ENCODE measurements at places on chromosomes 3 and 15.

DNA sequence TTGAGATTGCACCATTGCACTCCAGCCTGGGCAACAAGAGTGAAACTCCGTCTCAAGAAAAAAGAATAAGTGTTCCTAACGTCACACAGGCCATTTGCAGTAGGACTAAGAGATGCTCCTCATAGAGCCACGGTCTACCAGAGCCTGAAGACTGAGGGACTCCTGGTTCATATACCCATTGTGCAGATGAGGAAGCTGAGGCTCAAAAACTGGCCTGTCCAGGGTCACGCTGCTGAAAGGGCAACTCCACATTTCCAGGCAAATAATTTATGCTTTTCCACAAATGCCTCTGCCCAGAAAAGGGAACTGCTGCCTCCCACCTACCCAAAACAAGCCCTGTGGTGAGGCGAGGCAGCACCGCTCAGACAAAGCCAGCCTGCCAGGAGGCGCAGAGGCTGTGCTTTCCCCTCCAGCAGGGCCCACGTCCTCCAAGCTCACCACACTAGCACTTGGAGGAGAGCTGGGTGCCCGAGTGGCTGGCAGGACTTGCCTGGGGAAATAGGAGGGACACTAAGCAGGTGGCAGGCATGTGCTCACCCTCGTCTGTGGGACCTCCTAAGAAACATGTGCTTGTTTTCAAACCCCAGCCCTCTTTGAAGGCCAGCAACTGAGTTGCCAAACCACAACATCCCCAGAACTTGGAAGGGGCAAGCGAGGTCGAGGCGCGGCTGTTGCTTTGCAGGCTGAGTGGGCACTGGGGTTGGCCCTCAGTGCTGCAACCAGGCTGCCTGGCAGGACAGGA is 195.6 kb downstream of the XXYLT1 start:
- DNase-seq = no peak

GRCh38 chr3:133821767-133822638 is 16.4 kb downstream of the SRPRB start:
- no peak for DNase-seq

GRCh38 chr3:178446059-178446458 is 90.2 kb upstream of the KCNMB2 start:
- DNase-seq = no peak

- no peak for DNase-seq
These were observed 30.7 kb downstream of the CHD2 start for GRCh38 chr15:92930776-92931175.

GRCh38 chr15:91694131-91694830 is 159.2 kb upstream of the SLCO3A1 start:
- DNase-seq = no peak

DNA sequence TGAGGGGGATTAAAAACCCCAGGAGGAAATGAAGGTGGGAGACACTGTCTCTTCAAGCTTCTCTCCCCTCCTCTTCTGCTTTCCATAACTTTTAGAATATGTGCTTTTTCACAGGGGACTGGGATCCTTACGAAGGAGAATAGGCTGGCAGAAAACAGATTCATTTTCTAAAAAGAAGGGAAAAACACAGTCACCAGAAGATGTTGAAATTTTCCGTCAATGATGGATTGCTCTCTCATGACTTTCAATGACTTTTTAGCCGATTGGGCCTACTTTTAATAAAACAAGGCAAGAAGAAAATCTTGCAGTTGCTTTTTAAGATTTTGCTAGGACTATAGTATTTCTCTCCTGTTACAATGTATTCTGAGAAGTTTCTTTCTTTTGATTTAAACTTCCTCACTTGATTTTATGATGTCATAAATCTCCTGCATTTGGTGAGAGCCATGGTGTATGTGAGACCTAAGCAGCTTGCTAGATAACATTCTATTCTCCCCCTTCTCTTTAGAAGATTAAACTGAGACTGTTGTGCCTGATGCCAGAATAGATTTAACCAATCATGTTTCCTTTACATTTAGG is 241.2 kb downstream of the FEZF2 start:
- DNase-seq = no peak

DNA sequence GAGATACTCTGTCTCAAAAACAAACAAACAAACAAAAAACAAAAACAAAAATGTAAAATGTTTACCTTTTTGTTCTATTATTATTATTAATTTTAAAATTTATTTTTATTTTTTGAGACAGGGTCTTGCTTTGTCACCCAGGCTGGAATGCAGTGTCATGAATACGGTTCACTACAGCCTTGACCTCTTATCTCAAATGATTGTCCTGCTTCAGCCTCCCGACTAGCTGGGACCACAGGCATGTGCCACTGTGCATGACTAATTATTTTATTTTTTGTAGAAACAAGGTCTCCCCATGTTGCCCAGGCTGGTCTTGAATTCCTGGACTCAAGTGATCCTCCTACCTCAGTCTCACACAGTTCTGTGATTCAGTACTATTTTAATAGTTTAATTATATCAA is 5.7 kb upstream of the SLC25A26 start:
- no peak for DNase-seq

- DNase-seq = no peak
These were observed 11.1 kb upstream of the MCF2L2 start for GRCh38 chr3:183439515-183439914.

DNA sequence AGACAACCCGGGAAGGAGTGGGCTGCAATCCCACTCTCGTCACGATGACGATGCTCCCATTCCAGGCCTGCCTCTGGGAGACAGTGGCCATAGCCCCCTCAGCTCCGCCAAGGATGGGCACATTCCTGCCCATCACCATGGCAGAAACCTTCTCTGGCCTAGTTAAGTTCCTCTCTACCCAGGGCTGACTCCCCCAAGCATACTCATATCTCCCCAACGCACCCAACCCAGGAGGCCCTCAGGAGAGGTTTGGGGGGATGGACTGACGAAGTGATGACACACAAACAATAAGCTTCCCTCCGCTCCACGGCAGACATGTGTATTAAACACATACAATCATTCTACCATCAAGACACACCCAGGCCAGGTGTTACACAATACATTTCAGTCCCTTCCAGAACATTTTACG is 60.1 kb downstream of the VGLL4 start:
- DNase-seq = no peak

DNA sequence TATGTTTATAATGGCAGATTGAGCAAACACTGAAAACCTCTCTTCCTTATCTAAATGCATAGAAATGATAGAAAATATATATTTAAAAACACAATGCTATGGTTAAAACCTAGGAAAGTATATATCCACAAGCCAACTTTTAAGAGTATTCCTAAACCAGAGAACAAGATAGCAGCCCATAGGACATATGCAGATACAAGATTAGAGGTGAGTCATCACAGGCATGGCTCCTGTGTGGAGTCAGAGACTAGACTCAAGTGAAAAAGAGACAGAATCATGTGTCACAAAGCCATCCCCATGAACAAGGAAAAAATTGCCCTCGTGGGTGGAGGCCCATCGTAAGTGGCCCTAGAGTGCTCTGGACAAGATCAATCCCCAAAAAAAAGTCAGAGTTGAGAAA is 199.4 kb upstream of the PPP2R3A start:
- no peak for DNase-seq

DNA sequence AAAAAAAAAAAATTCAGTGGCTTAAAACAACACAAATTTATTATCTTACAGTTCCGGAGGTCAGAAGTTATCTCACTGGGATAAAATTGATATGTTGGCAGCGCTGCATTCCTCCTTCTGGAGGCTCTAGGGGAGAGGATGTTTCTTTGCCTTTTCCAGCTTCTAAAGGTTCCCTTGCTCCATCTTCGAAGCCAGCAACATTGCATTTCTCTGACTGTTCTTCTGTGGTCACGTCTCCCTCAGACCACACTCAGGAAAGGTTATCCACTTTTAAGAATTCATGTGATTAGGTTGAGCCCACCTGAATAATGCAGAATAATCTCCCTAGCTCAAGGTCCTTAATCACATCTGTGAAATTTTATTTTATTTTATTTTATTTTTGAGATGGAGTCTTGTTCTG is 23.4 kb upstream of the ACAP2 start:
- no peak for DNase-seq

- DNase-seq = no peak
These were observed 19.5 kb downstream of the SMARCC1 start for GRCh38 chr3:47762233-47762632.

DNA sequence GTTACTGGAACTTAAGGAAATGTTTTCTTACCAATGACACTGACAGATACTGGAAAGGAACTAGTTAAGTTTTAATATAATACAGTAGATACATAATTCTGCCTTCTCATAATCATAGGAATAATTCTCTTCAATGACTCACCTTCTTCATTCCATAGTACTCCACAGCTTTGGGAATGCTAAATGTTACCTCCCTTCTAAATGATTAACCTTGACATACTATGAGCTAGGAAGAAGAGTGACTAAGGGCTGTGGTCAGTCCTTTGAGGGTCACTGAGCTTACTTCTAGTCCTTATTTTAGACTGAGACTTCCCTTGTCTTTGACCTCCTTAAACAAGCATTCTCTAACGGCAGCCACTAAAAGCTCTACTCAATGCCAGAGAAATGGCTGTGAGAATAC is 69.6 kb upstream of the PPIB start:
- DNase-seq = no peak

- no peak for DNase-seq
These were observed 14.4 kb downstream of the RTP1 start for GRCh38 chr3:187211532-187212195.

DNA sequence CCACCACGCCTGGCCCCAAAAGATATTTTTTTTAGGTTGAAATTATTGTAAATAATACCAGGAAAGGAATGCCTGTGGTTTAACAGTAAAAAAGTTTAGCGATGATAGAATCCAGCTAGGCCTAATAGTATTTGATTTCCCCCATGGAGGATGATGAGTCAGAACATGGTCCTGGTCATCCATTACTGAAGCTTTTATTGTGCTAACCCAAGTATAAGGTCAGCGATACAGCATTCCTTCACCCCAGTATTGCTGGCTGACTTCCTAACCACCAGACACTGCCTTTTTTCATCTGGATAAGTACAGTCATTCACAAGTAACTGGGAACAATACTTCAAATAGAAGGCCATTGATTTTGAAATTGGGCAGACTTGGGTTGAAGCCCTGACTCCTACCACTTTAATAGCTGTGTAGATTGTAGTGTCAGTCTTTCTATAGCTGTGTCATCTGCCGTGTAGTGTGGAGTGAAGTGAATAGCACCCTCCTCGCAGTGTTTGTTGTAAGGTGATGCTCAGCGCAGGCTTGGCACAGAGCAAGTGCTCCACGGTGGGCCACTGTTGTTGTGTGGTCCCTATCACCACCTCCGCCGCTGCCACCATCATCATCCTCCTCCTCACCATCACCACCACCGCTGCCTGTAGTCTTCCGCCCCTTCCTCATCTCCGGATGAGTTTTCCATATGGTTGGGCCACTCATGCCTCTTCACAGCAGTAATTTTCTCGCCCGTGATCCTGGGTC is 436.0 kb upstream of the TPM1 start:
- no peak for DNase-seq

GRCh38 chr3:152100491-152101132 is 168.1 kb upstream of the MBNL1 start:
- DNase-seq = no peak

DNA sequence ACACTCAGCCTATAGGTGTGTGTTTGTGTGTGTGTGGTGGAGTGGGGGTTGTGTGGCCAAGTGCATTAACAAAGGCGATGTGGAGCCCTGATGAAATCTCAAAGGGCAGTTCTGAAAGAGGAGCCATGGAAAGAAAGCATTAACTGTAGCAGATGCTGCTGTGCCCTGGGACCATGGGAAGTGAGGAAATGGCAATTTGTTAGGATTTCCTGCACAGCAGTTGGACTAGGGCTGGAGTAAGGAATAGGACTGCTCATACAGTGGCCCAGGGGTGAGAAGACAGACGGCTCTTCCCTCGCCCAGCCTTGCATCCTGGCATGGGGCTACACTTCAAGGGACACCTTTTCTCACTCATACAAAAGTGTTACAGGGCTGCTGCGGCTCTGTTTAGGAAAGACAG is 12.3 kb upstream of the ZBTB38 start:
- DNase-seq = no peak

DNA sequence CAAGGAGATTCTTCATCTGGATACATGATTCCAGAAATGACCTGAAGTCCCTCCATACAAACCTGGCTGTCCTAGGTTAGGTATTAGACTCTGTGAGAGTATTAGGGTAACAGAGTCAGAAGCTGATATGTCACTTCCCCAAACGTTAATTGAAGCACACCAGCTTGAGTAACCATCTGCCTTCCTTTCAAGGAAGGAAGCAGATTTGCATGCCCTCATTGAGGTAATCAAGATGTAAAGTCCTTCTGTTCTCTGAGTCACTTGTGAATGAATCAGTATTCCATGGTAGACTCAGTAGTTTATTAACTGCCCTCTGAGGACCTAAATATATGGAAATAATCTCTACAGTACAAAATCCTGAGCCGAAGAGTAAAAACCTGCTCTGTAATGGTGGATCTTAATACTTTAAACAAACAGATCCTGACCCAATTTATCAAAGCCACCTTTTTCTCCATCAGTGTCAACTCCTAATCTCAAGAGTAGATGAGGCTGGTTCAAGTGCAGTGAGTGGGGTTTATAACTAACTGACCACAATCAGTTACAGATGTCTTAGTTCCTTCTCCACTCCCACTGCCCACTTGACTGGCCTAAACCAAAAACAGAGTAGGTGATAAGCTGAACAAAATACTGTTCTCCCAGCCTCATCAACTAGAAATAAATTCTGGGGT is 246.2 kb upstream of the CHRM5 start:
- DNase-seq = no peak

GRCh38 chr3:117534138-117534537 is 824.6 kb downstream of the TUSC7 start:
- DNase-seq = no peak

GRCh38 chr15:69700380-69700779 is 247.8 kb downstream of the RPLP1 start:
- no peak for DNase-seq

- no peak for DNase-seq
These were observed 1.4 kb downstream of the CCR5AS start for GRCh38 chr3:46405301-46406019.

GRCh38 chr15:28037969-28038590 is 61.0 kb downstream of the OCA2 start:
- no peak for DNase-seq
